ENCODE measurements at places on chromosomes 16 and 17. TPM values are rescaled to one million over a fixed set of nuclear protein-coding genes. Genes with fewer than 3 reads are reported as not detected.

- peak; percentile 63 for DNase-seq
Observed at GRCh38 chr16:19138601-19139000, 24.8 kb downstream of the ITPRIPL2 start.

GRCh38 chr17:69909389-69909788 is 165.6 kb upstream of the KCNJ16 start:
- DNase-seq = no peak

The CLEC19A gene
- not detected for polyA plus RNA-seq

DNA sequence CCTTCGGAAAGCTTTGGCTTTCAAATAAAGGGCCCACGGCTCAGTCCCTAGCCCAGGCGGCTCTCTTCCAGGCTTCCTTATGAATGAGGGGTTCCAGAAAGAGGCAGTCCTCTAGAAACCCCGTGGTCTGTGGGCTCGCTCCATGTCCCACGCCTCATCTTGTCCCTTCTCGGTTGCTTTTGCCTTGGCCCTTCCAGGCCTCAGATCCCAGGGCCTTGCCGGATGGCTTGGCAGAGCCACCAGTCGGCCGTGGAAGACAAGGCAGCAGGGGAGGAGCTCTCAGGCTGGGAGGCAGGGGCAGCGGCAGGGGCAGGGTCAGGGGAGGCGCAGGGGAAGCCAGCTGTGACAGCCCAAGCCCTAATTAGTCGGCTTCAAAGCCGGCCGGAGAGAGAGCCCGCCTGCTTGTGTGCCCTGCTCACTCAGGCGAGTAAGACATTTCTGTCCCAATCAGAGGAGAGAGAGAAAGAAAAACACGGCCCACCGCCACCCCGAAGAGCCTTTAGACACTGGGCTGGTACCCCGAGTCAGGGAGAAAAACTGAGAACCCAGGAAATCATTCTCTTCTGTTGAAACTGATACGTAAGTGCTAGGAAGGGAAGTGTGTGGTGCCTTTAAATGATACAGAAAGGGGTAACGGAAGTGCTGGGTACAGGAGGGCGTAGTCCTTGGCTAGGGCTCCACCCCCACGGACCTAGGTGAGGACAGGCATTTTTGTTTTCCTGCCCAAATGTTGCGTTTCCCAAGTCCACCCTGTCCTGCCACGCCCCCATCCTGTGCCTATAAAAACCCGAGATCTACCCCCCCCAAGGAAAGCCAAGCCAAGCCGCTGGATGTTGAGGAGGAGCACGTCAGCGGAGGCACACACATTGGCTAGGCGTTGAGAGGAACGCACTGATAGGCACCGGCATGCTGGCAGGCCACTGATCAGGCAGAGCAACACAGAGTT is 27.8 kb upstream of the MEIOC start:
- DNase-seq = peak; percentile 82

The HBA1 gene
- polyA plus RNA-seq = 530 TPM

The LRRC46 gene
- polyA plus RNA-seq = 2.4 TPM

DNA sequence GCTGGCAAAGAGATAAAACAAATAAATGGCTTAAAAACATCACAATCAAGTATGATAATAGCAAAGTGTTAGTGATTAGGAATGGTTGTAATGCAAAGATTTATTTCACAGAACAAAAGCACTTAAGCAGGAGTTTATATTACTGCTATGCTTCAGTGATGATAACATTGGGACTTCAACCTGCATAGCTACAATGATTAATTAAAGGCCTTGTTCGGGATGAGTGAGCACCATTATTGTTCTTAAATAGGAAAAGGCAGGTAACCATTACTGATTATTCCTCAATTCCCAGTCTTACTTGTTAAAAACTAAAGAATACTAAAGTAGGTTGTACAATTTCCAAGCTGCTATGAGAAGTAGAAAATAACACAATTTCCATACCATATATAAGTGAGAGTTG is 1247.5 kb upstream of the CDH8 start:
- no peak for DNase-seq

- DNase-seq = no peak
Observed at GRCh38 chr17:64345689-64346376, 44.8 kb downstream of the PECAM1 start.

GRCh38 chr16:8673611-8674412 is 605 bp upstream of the ABAT start:
- DNase-seq = no peak

- no peak for DNase-seq
Observed at GRCh38 chr17:73261617-73261951, at the start of gene CPSF4L. CPSF4L (minus strand) TSS chr17:73261880; CDS start chr17:73261818, 62 bp downstream.
